ENCODE measurements at places on chromosomes 12 and 14.

GRCh38 chr14:57816568-57817284, 49.2 kb downstream of the SLC35F4 start:
- DNase-seq, result no peak

- DNase-seq, result no peak
These were observed 919.4 kb downstream of the NRXN3 start for GRCh38 chr14:79089576-79089975.

GRCh38 chr12:107607464-107608392, 77.9 kb upstream of the PWP1 start:
- peak; percentile 92 for DNase-seq

DNA sequence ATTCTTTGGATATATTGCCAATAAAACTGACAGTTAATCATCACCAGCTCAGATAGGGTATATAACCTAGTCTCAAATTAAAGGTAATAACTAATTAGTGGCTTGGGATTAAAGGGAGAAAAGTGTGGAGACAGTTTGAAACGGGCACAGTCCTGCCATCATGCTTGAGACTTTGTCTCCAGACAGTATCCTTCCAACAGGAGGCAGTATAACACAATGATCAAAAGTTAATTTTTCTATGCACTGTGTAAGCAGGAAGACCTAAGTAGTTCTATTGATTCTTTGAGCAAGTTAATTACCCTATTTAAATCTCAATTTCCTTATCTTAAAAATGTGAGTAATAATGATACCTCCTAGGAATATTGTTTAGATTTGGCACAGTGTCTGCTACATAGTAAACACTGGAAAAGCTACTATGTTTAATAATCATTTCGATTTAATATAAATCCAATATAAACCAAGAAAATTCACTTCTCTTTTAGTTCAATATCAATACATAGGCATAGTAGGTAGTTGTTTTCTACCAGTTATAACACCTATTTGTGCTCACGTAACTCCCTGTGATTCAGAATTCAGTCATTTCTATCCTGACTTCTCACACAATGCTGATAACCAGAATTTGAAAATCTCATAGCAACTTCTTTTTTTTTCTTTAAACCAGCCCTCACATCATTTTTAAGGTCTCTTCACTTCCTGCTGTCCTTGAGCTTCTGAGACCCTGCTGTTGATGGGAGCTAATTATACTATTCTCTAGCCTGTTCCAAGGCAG, 53.7 kb downstream of the GALNT4 start:
- no peak for DNase-seq

DNA sequence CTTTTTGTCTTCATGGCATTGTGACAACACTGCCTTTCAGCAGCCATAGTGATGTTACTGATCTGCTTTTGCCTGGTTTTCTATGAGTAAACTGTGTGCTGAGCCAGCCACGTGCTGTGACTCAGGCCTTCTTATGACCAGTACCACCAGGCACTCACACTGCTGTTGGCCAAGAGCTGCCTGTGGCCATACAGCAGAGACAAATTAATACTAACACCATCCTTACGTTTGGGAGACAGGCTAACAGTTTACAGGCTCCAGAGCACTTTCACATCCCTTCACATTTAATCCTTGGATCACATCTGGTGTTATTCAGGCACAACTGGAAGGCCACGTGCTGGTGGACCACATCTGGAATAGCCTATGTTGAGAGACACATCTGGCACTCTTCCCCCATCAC, 377.9 kb downstream of the CCDC91 start:
- no peak for DNase-seq

DNA sequence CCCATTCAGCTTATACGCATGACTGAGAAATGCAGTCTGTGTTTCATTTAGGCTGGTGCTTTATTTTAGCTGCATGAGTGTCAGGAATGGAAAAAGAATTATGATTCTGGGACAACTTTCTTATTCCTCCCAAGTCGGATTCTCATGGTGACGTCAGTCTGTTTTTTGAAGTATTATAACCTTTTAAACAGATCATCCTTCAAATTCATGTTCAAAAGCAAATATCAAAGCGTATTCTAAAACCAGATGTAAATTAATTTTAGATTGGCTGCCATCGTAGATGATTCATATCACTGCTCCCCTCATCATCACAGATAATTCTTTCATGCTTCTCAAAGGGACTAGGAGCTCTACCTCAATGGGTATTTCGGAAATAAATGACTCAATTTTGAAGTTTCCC, 15.0 kb downstream of the FNTB start:
- DNase-seq, result no peak

GRCh38 chr12:64522807-64523206, 70.9 kb downstream of the TBK1 start:
- DNase-seq, result no peak

DNA sequence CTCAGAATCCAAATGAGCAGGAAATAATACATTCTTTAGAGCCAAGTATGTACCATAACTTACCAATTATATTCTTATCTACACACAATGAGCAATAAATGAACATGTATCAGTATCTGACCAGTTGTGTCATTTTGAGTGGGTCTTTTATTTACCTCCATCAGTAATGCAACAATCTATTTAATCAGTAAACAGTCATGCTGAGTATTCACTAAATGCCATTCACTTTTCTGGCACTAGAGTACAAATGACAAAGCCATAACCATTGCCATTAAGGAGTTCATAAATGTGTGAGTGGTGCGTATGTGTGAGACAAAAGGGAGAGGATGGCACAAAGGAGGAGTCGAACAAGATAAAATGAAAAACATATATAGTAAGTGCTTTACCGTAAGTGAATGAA, 1.5 kb upstream of the STRAP start:
- DNase-seq, result no peak

DNA sequence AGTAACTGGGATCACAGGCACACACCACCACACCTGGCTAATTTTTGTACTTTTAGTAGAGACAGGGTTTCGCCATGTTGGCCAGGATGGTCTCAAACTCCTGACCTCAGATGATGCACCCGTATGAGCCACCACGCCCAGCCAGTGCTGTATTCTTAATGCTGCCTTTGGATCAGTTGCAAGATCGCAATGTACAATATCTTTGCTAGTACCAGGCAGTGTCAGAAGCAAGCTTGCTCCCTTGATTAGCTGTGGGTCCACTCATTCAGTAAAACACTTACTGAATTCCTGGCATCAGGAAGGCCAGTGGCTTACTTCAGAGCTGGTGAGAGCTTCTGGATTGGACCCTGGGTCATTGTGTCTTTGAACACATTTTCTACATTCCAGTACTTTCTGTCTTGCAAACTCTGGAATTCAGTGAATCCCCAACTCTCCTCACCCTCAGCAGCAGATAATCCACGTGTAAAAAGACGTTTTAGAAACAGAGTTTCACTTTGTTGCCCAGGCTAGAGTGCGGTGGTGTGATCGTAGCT, 1183.7 kb downstream of the AACS start:
- no peak for DNase-seq

DNA sequence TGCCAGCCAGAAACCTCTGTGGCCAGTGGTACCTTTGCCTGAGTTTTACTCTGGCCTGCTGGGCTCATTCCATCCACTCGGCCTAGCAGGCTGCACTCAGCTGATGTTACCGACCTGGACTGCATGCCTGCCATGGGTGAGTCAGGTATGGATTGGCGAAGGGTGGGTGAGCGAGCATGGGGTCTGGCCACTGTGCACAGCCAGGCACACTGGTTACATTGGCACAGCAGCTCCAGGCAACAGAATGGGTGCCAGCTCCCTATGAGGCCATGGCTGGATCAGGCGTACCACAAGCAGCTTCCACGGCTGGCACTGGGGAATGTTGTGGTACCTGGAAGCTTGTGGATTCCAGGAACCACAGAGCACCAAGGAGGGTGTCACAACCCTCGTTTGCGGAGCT, 685.7 kb downstream of the SLC16A7 start:
- DNase-seq, result no peak

- no peak for DNase-seq
These were observed 21.2 kb downstream of the DEGS2 start for GRCh38 chr14:100138082-100138787.

DNA sequence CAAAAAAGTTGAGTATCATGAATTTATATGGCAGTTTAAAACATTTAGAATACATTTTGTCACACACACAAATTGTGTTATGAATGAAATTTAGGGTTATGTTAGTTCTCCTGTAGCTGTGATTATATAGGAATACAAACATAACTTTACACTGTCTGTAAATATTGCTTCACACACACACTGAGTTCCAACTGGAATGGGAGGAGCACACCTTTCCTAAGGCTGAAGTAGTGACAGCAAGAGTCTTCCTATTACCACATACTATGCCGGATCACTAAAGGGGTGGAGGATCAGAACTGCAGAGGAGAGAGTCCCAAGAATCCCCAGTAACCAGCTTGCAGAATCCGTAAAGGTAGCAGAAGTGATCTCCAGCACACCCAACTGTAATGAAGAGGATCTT, 63.7 kb downstream of the DNAI7 start:
- no peak for DNase-seq

DNA sequence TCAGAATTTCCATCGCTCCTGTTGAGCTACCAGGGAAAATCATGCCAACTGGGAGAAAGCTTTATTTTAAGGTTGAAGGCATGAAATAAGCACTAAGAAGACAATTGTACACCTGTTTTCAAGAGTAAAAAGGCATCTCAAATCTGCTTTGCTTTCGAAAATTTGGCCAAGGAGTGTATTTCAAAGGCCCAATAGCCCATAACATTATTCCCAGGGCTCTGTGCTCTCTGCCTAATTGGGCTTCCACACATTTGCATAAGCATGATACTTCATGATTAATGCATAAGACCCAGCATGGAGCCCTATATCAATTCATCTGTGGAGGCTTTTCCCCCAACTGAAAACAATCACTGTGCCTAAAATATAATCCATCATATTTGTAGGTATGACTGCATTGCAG, 258.5 kb downstream of the NOVA1 start:
- DNase-seq, result no peak

DNA sequence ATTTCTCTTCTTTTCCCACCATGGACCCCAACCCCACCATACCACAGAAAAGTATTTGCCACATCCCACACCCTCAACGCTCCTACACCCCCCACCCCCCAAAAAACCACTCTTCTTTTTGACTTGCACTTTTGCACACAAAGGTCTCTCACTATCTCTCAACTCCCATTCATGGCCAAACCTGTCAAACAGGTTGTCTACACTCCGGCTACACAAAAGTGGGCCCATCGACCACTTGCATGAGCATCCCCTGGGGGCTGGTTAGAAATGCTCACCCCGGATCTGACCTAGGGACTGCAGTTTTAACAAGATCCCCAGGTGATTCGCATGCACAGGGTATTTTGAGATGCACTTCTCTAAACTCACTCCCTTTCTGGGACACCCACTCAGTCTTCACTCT, 248.2 kb downstream of the DPF3 start:
- no peak for DNase-seq

DNA sequence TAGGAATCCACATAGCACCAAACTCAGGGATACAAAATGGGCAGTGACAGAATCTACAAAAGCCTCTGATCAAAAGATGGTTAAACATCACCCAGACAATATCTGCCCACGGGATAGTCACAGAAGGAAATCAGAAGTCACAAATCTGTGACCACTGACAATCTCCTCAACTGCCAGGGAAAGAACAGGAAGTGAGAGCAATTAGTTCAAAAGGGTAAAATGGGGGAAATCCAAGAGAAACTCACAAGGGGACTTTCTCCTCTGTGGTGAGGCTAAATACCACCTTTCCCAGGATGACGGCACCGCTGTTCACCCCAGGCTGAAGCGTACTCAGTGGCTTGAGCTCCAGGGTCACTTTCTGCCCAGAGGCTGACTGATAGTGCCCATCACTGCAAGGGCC, 10.7 kb downstream of the TTC5 start:
- DNase-seq, result no peak

DNA sequence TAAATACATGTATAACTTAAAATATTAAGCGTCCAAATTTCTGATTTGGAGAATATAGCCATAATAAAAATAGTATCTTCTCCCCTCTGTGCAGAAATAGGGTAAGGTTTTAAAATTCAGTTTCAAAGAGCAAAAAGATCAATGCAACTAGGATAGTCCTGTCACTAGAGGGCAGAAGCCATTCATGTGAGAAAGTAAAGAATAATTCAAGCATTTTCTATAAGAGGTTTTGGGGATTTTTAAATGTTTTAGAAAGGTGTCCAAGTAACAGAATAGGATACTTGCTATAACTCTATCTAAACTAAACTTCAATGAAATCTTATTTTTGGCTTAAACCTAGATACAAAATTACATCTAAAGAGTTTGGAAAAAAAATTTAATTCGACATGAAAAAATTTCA, 50.3 kb downstream of the ADAMTS20 start:
- no peak for DNase-seq

GRCh38 chr14:102517392-102518062, 8.0 kb upstream of the ANKRD9 start:
- DNase-seq, result peak; percentile 46

DNA sequence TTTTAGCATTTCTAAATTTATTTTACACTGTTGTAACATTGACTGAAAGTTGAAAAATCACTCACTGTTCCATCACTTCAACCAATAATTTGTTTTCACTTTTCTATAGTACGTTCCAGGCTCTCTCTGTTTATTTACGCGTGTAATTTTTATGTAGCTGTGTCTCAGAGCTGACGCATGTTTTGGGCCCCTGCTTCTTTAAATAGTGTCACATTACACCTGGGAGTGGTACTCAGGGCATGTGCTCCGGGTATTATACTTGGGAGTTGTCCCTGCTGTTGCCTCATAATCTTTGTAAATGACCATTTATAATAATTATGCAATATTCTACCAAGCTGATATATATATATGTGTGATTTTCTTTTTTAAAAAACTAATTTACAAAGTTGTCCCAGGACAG, 132.8 kb upstream of the CPM start:
- no peak for DNase-seq

DNA sequence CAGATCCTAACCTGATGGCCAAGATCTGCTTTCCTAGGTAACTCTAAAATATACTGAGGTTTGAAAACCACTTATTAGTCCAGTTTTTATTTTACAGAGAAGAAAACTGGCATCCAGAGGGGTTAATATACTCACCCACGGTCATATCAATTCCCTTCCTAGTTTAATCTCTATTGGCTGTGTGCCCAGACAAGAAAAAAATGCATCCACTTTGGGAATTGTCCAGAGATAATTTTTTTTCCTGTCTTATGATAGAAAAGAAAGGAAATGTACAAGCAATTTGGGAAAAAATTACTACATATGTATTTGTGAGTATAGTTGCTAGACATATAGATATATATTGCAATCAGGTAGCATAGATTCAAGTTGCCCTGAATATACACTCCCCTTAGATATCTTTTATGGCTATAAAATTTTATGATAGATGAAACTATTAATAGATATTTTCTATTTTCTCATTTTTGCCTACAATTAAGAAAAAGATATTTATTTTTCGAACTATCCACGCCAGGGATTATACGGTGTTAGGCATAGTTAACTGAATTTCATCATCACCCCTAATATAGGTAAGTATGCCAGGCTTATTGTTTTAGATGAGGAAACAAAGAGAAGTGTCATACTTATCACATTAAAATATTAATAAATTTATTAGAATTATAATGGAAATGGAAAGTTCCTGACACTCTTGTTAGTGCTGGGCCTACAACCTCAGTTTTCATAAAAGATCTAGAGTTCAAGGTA, 100.5 kb upstream of the SLC38A2 start:
- DNase-seq, result no peak

Data from glutamatergic neuron (in vitro differentiated cells).